Hematopoietic multipotent progenitor cell treated with erythropoietin and hydrocortisone succinate and interleukin-3 and kit ligand, for 4 days (in vitro differentiated cells): ENCODE measurements at places on chromosomes 3 and 15.
A peak's percentile ranks its signal among the peaks of the same experiment; 100 is the strongest.

DNA sequence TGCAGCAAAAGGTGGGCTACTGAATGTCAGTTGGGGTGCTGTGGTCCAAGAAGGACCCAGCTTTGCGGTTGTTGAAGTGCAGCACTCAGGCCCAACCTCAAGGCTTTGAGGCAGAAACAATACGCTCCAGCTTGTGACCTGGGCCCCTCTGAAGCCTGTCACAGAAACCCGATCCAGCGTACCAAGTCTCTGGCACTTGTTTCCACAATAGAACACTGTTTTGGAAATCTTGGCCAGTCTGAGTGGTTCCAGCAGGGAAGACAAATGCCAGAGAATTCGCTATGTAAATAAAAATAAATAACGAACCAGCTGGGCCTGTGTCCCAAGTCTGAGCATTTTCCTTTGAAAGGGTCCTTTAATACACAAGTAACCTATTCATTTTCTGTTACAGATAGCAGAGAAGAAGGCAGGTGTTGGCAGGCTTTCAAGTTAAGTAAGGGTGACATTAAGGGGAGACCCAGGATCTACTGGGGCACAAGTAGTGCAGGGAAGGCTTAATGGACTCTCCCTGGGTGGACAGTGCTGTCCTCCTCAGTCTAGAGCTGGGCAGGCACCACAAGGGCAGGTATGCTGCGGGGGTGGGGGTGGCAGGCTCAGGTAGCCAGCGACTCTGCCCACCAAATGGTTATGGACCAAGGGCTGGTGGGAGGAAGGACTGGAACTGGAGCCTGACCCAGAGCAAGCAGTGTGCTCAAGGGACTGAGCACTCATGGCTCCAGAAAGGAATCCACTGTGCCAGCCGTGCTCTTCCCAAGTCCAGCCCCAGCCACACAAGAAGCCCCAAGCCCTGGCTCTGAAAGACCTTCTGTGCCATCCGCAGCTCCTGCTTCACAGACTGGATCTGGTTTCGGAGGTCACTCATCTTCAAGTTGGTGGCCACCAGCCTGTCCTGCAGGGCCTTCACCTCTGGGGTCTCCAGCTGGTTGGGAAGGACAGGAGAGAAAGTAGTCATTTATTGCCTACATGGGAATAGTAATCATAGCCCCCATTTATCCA, 26.3 kb downstream of the CCDC13 start:
- DNase-seq, result no peak

DNA sequence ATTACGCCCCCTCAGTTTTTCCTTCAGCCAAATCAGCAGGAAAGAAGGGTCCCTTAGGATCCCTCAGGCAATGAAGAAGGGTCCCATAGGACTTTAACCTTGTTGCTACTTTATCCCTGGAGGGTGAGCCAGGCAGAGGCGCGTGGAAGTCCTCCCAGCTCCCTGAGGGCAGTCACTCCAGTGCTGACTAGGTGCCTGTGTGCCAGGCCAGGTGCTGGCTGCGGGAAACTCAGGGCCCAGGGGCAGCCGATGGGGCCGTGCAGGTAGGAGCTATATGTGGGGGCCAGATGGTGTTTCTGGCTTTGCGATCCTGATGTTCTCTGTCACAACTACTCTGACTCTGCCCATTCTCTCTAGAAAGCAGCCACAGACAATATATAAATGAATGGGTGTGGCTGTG, 42.8 kb upstream of the IQSEC1 start:
- no peak for DNase-seq

GRCh38 chr15:45714590-45715488, 80.0 kb downstream of the SQOR start:
- DNase-seq, result peak; percentile 78

GRCh38 chr15:79004336-79004735, 59.5 kb upstream of the CTSH start:
- peak; percentile 80 for DNase-seq

GRCh38 chr3:124791639-124792151, 61.4 kb downstream of the UMPS start:
- DNase-seq, result peak; percentile 63

DNA sequence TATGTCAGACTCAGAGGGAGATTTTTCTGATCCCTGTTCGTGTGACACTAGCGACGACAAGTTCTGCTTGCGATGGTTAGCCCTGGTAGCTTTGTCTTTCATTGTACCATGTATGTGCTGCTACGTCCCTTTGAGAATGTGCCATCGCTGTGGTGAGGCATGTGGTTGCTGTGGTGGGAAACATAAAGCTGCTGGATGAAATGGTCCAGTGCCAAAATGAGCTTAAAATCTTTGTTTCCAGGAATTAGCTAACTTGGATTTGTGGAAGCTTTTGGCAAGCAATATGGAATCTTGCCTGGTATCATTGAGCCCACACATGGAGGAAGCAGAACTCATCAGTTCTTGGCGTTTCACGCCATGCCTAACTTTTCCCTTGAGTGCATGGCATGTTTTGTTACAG, 98.8 kb downstream of the SPRED1 start:
- no peak for DNase-seq

DNA sequence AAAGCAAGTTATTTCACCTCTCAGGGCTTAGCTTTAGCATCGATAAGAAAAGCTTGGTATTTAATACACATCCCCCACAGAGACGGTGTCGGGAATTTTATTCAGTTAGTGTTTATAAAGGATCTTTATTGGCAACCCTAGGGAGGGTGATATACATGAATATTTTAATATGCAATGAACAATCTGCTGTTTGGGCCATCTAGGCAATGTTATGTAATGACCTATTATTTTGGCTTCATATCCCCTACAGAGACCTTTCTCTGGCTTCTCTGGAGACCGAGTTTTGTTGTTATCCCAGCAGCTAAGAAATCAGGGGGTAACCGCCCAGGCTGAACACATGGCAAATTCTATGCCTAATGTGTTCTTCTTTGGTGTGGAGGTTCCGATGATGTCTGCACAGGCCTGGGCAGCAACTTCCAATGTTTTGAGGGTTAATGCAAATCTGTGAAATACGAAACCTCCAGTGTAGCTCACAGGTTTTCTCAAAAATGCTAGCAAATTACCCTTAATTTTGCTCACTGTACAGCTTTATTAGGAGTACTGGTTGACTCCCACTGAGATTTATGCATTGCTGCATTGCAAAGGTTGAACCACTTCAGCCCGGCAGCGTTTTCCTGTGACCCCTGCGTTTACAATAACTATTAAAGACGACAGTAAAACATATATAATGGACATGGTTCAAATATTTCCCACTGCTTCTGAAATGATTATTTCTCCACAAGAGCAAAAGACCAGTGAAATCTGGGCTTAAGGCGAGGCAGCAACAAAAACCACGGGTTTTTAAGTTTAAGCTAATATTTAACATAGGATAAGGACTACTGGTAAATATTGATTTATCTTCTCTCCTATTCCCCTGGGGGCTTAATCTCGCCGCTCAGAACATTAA, 298.3 kb upstream of the NR2E3 start:
- no peak for DNase-seq
